ENCODE measurements at places on chromosomes 5 and 9.

- no peak for DNase-seq
Observed at GRCh38 chr5:45694255-45694814, 1.8 kb downstream of the HCN1 start.

DNA sequence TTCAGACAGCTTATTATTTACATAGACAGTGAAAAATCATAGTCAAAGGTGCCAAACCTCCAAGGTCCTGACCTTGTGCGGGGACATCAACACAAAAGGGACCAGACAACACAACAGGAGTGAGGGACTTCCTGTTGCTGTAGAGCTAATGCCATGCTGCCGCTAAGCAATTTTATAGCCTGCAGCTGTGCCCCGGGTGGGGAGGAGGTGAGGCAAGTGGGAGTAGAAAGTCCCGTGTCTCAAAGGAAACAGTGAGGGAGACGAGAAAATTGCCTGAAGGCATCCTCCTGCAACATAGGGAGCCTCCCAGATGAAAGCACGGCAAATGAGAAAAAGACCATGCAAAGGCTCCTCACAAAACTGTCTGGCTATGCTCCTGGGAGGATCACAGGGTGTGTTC is 58.8 kb downstream of the CAAP1 start:
- DNase-seq = no peak

DNA sequence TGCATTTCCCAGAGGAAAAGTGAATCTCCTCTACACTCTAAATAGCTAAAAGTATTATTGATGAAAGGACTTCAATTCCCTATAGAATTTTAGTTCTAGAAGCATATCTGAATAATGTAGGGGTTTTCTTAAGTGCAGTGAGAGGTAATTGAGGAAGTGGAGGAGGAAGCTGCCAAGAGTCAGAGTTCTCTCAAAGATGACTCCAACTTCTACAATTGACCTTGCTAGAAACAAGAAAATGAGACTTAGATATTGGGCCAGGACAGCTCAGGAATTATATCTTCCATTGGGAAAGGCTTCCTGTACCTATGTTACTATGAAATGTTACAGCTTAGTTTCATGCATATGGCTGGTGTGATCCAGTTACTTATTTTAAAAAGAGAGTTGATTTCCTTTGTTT is 10.4 kb upstream of the F2R start:
- DNase-seq = no peak

DNA sequence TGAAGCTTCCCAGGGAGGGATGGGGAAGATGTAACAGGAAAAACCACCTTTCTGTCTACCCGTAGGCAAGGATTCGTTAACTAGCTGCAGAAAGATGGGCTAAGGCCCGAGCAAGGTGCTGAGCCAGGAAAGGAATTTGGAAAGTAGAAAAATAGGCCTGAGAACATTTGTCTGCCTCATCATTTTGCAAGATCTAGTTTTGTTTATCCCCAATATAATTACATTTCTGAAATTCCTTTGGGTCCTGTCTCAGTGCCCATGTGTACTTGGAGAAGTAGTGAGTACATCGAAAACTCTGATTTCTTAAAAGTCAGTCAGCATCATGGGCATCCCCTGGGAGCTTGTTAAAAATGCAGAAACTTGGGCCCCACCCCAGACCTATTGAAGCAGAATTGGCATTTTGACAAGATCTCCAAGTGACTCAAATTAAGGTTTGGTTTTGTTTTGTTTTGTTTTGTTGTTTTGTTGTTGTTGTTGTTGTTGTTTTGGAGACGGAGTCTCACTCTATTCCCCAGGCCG is 52.1 kb upstream of the CEMIP2 start:
- DNase-seq = no peak

DNA sequence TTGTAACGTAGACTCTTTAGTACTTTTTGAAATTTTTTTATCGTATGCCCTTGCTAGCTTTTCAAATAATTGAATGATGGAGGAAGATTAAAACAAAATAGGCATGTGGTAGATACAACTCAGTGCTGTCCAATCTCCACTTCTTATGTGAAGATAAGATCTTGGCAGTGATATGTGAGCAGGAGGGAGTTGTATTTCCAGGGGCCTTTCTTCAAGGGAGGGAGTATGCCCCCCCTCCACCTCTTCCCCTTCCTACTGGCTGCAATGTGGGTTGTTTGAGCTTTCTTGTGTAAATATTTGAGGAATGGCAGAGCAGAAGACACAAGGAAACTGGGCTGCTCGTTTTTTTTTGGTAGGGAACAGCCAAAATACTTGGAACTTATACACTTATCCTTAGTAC is 374.9 kb downstream of the PSAT1 start:
- no peak for DNase-seq

DNA sequence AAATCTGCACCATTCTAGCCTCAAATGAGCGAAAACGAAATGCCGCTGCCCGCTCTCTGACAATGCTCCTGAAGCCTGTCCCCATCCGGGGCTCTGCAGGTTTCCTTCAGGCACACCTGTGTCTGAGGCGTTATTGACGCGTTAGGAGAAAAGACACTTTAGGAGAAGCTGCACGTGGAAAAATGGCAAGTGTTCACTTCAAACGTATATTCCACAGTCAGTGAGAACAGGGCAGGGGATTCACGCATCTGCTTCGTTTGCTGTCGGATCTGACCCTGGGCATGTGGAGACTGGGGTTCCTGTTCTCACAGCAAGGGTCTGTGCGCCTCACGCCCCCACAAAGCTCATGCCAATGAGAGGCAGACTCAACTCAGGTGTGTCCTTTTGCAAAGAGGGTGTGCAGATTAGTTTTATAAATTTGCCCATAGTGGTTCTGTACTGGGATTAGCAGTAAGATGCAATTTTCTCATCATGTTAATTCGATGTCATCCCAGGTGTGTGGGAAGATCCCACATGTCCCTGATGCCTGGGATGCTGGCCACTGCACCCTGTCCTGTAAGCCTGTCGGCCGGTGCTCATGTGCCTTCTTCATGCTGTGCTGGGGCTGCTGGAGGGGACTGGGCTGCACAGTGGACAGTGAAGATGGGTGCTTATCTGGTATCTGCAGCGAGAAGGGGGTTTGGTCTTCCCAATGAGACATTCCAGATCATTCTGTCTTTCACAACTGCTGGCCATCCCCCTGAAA is 11.2 kb upstream of the TBC1D9B start:
- no peak for DNase-seq

DNA sequence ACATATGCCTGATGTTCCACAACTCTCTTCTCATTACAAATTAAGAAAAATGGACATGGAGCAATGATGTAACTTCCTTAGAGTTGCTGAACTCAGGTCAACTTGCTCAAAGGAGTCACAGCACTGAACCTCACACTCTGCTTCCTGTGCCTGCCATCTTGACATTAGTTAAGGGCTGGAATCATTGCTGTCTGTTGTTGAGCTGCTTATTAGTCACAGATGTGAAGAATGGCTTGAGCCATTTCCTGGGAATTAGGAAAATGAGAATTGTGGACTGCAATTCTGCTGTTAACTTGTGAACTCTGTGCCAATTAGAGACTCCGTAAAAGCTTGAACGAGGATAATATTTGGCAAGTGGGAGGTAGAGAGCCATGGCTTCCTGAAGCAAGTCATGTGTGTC is 212.0 kb downstream of the ADAMTS12 start:
- DNase-seq = no peak

GRCh38 chr5:102865171-102865509 is 110.0 kb downstream of the PAM start:
- no peak for DNase-seq

GRCh38 chr5:151150471-151151262 is 6.9 kb downstream of the ANXA6 start:
- DNase-seq = no peak

DNA sequence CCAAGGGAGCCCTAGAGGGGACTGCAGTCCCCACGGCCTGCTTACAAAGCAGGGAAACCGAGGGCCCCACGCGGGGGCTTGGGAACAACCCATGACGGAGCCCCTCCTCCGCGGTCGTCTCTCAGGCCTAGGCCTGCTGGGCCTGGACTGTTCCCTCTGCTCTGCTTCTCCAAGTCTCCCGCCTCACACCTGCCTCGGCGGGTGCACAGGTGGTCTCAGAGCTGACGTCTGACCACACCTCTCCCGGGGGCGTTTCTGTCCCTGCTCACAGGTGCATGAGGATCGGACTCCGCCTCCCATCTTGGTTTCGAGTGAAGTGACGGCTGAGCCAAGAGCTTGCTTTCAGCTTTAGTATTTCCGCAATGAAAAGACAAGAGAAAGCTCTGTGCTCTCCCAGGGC is 72.1 kb downstream of the MRPL36 start:
- no peak for DNase-seq

DNA sequence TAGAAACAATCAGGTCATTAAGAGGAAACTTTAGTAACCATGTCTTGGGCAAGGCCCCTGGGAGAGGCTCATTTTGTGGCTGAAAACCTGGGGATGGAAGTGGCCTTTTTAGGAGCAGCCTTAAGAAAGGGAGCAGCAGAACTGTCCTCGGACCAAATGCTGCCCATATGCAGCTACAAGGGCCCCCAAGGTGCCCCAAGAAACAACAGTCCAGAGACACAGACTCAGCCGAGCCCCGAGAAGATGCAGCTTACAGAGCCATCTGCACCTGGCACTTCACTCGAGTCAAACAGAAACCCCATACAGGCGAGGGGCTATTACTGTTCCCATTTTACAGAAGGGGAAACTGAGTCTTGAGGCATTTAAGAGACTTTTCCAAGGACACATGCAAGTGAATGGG is 58.0 kb downstream of the COL23A1 start:
- no peak for DNase-seq

DNA sequence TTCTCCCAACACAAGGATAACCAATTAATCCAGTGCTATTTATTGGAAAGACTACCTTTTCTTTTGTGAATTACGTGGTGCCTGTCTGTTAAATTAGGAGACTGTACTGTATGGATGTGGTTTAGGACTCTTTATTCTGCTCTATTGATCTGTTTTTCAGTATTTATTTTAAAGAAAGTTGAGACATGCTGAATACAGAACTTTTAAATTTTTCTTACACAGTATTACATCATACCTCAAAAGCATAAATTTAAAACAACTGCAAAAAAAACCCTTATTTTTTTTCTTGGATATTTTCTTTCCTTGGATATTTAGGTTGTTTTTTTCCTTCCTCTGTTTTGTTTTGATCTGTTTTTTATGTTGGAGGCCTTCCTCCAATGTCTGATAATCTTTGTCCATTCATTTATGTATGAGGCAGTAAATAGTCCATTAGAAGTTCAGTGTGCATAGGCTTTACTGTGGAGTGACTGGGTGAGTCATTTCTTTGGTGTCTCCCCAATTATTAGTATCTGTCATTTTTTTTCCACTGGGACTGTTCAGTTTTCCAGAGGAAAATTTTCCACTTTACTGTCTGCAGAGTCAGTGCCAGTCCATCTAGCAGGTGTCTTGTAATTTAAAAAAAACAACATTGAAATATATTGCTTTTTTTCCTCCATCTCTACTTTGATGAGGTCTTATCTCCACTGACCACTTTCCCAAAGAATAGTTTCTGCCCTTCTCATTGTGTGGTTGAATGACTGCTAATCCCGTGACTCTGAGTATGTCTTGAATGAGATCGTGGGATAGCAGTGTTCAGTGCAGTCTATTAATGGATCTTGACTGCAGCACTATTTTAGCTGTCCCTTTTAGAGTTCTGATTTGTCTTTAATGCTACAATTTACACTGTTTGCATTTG is 15.2 kb downstream of the CYSTM1 start:
- DNase-seq = no peak

DNA sequence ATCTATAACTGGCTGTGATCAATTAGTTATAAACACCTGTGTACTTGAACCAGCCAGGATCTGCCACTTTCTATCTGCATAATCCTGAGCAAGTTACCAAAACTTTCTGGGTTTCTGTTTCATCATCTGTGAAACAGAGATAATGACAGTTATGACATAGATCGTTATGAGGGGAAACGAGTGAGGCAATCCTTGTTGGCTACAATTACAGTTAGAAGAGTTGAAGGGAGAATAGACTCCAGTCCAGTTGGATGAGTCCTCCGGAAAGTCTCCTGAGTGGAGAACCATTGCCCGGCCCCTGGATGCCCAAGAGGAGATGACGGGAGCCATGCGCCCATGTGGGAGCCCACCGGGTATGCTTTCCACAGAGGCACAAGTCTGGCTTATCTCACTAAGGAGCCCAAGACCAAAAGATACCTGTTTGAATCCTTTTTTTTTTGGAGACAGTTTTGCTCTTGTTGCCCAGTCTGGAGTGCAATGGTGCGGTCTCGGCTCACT is 4.5 kb downstream of the PDE6A start:
- no peak for DNase-seq

GRCh38 chr5:9108162-9108561 is 437.7 kb downstream of the SEMA5A start:
- DNase-seq = no peak

- no peak for DNase-seq
Observed at GRCh38 chr9:5459289-5459829, 9.0 kb downstream of the CD274 start.

DNA sequence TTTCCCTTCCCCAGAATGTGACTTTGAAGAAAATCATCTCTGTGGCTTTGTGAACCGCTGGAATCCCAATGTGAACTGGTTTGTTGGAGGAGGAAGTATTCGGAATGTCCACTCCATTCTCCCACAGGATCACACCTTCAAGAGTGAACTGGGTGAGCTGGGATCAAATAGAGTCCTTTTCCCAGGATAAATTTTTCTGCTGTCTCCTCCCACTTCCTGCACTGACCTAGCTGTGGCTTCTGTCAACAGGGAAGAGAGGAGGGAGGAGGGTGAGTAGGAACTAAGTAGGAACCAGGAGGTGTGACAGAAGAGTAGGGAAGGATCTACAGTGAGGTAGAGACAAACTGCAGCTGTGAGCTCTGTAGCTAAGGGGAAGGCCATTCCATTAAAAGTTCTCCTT is 69.3 kb downstream of the MAMDC2 start:
- no peak for DNase-seq

GRCh38 chr9:79769476-79770275 is 197.9 kb downstream of the TLE4 start:
- no peak for DNase-seq

DNA sequence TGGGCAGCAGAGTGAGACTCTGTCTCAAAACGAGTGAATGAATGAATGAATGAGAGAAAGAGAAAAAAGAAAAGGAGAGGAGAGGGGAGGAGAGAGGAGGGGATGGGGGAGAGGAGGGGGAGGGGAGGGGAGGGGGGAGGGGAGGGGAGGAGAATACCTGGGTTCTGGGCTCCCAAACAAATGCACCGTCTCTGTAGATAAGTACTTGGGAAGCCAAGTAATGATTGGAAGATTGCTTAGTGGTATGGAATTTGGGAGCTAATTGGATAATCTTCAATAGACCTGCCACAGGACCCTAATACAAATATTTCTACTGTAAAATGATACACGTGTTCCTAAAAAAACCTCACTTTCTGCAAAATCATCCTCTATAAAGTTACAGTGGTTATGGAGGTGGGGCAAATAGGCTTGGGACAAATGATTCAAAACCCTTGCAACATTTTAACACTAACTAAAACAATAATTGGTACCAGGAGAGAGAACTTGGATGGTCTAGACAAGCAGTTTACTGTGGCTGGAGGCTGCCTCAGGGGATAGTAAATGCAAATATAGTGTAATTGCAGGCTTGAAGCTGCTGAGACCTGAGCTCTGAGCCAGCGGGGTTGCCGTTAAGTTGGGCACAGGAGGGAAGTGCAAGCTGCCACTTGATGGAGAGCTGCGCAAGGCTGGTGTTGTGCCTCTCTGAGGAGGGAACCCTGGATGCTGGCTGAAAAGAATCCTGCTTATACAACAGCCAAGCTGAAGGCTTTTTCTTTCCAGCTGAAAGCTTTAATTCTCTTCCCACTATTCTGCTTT is 3.5 kb downstream of the HEMGN start:
- no peak for DNase-seq

GRCh38 chr5:157506981-157507780 is 47.2 kb downstream of the NIPAL4 start:
- no peak for DNase-seq

GRCh38 chr5:113195771-113196170 is 219.2 kb downstream of the DCP2 start:
- no peak for DNase-seq

- DNase-seq = no peak
Observed at GRCh38 chr9:126534431-126535186, 79.1 kb upstream of the LMX1B start.
